Stimulated activated CD8-positive, alpha-beta memory T cell treated with anti-CD3 and anti-CD28 coated beads, Interleukin-15, amount 100 ng/mL, for 4 hours (primary cell): ENCODE measurements at places on chromosomes 7 and 10.

- no peak for DNase-seq
Observed at GRCh38 chr10:133139551-133140065, 20.4 kb upstream of the KNDC1 start.

GRCh38 chr10:89615824-89616223, 29.2 kb downstream of the PANK1 start:
- no peak for DNase-seq

DNA sequence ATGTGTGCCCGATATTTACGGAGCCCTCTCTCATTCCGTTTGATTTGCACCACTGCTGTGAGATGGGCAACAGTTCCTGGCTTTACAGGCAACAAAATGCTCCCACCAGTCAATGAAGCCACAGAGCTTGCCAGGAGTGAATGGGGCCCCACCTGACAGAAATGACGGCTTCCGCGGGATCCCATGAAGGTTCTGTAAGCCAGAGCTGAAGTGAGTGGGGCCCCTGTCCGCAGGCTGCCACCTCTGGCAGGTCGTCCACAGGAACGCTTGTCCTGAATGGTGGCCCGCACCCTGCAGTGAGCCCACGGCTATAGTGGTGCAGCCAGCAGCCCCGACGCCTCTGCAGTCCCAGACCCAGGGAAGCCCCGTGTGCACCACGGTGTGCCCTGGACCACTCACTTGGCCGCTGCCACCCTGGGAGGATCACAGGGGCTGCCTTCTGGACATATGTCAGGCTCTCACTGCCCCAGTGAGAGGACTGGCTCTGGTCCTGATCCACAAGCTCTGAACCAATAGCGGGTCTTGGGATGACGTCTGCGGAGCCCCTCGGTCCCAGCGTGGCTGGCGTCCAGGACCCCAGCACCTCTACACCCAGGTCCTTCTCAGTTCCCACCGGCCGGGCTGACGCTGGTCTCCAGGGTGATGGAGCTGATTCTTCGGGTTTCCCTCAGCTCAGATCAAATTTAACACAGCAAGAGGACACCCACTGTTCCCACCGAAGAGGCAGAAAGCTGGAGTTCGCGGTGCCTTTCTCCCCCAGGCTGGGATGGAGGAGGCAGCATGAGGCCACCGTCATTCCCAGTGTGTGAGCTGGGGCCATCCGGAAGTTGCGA, 511.9 kb downstream of the DNAJB6 start:
- DNase-seq: no peak

- no peak for DNase-seq
Observed at GRCh38 chr10:76429368-76430060, 998.1 kb downstream of the LRMDA start.

DNA sequence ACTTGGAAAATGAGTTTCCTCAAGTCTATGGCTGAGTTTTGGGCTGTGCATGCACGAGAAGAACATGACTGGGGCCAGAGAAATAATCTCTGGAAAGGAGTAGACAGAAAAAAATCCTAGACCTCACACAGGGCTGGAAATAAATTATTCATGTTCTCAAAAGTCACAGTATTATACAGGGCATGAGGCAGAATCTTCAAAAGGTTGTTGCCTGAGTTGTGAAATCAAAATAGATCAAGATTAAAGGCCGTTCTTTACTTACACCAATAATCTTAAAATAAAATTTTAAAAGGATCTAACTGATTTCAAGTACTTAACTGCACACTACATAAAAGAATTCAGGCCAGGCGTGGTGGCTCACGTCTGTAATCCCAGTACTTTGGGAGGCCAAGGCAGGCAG, 14.1 kb upstream of the CREM start:
- no peak for DNase-seq

- DNase-seq: no peak
Observed at GRCh38 chr7:97842006-97842405, 30.2 kb downstream of the ASNS start.

GRCh38 chr10:95236068-95236903, 42.2 kb downstream of the ACSM6 start:
- no peak for DNase-seq

DNA sequence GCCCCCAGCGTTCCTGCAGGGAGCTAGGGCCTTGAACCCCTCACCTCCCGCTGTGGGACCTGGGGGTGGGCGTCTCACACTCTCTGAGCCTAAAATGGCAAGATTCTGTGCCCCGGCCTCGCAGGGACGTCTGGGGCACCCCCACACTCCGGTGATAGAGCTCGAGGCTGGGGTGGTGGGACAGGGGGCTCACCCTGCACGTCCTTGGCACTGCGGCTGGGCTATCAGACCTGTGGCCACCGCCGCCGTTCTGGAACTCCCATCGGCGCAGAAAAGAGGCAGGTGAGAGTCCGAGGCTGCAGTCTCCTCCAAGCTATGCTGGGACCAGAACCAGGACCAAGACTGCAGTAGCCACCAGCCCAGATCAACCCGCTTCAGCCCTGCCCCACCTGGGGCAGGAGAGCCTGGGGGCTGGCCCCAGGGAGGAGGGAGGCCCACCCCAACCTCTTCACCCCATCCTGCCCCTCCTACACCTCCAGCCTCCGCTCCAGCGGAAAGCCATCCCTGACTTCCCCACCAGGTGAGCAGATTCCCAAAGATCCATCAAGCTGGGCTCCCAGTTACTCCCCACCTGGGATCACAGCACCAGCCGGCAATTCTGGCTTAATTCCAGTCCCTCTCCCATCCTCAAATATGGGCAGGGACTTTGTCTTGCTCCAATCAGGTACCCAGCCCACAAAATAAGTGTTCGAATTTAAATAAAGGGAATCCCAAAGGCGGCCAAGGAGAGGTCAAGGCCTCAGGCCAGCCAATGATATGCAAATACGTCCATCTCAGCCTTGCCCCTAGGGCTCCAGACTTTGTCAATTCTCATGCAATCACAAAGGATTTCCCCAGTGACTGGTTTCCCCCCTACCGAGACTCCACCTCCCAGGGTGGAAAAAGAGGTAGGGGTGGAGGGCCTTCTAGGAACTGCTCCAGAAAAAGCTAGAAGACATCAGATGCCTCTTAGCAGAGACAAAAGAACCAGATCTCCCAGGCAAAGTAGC, 16.4 kb downstream of the TNRC18 start:
- no peak for DNase-seq

GRCh38 chr10:57142925-57143576, 782.0 kb upstream of the ZWINT start:
- DNase-seq: no peak

GRCh38 chr10:80158598-80159127, 26.1 kb downstream of the PLAC9 start:
- DNase-seq: no peak

DNA sequence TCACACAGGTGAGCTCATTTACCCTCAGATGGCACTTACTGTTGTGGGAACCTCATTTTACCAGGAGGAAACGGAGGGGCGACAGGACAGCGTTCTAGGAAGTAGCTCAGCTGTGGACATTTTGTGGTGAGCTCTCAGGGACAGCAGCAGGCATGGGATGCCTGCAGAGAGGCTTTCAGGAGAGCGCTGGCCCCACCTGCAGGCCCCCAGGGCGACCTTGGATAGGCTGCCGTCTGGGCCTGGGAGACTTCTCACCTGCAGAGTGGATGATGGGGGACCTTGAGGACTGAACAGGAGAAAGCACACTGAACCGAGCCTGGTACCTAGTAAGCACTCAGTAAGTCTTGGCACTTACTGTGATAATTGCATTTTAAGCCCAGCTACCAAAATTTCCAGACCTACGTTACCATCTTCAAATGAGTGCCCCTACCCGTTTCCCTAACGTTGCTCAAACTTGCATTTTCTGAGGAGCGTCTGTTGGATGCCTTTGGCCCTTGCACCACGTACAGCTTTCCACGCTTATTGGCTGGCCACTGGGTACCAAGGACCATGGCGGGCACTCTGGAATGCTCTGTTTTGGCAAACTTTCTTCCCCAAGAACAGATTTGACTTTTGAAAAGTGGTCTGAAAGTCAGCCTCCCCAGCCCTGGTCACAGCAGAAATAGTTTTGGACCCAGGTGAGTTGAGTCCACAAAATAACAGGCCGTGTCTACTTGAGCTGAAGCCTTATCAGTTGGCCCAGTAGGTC, 223.4 kb downstream of the EBF3 start:
- no peak for DNase-seq

- no peak for DNase-seq
Observed at GRCh38 chr7:111730476-111731300, 168.4 kb upstream of the IMMP2L start.

GRCh38 chr10:50260791-50261281, 9.5 kb upstream of the ASAH2 start:
- DNase-seq: no peak

DNA sequence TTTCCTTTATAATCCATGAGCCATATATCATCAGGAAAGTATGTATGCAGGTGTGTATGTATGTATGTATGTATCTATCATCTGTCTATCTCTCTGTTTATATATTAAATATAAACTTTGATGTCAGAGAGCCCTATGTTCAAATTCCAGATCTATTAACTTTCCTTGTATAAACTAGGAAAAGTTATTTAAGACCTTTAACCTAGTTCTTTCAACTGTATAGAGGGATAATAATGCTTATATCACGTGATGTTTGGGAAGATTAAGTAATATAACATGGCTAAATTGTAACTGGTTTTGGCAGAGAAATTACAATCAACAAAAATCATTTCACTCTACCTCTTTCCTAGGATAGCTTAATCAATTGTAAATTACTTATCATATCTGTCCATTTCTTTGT, 628.3 kb upstream of the IGFBP3 start:
- DNase-seq: no peak

DNA sequence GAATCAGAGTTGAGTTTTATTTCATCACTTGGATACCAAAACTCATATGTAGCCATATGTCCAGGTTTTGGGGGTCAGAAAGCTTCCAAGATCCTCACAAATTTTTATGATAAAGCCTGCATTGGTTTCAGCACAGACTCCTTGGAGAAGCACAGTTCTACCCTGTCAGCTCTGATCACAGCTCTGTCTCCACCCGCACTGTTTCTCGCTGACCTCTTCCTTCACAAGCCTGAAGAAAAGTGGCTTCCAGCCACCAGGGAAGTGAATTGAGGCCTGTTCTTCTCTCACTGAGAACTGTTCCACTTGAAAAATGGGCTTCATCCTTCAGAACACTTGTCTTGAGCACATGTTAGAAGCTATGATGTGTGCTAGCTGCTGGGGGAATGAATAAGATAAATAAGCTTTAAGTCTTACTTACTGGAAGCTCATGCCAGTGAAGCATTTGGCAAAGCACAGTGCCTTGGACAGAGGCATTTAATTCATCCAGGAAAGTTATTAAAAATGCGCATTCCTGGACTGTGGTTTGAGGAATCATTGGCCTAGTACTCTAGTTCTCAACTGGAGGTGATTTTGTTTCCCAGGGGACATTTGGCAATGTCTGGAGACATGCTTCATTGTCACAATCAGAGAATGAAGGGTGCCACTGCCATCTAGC, 133.6 kb downstream of the BMPER start:
- no peak for DNase-seq

DNA sequence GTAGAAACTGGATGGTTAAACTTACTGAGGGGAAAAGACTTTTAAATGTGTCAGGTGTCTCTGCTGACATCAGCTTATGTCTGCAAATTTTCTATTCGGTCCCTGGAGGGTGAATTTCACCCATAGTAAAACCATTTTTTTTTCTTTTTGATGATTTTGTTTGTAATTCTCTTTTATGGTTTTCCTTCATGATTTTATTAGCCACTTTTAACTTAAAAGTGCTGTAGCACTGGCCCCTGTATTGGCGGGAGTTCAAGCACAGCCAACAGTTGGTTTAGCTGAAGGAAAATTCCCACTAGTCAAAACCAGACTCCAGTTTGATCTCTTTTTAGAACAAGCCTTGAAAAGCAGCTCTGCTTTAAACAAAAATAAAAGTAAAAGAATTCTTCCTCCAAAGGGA, 5.0 kb upstream of the ITGA8 start:
- DNase-seq: no peak

DNA sequence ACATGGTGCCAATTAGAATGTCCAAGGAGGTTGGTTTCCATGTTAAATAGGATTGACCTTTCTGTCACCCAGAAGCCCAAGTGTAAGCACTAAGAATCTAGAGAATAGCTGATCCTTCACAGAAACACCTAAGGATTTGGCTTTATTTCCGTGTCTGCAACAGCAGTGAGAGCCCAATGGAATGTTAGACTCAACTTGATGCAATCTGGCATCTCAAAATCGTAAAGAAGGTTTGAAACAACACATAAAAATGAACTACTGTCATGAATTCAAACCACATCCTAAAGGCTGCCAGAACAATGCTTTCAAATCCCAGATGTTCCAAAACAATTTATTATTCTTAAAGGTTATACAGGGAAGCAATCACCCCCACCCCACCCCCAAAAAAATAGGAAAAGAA, 18.6 kb downstream of the PPP1R3C start:
- DNase-seq: no peak

GRCh38 chr7:77467408-77467807, 51.3 kb upstream of the GSAP start:
- no peak for DNase-seq

DNA sequence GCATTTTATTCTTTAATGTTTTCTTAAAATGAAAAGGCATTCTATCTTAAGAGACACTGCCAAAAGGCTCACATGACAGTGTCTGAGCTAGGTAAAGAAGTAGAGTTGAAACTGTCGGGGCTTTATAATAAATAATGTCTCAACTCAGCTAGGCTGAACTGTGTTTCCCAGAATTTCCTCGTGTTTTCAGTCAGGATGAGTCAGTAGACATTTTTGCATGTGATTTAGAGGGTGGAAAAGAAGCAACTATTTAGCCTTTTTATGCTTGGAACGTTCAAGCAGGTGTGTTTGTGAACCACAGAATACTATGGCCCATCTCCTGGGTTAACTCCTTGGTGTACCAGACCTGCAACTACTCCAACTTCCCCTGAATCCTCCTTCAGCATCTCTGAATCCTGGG, 23.4 kb upstream of the LIPA start:
- no peak for DNase-seq

GRCh38 chr10:114491933-114492332, 87.6 kb upstream of the AFAP1L2 start:
- DNase-seq: no peak

- DNase-seq: no peak
Observed at GRCh38 chr7:34727464-34727995, 69.5 kb downstream of the NPSR1 start.

DNA sequence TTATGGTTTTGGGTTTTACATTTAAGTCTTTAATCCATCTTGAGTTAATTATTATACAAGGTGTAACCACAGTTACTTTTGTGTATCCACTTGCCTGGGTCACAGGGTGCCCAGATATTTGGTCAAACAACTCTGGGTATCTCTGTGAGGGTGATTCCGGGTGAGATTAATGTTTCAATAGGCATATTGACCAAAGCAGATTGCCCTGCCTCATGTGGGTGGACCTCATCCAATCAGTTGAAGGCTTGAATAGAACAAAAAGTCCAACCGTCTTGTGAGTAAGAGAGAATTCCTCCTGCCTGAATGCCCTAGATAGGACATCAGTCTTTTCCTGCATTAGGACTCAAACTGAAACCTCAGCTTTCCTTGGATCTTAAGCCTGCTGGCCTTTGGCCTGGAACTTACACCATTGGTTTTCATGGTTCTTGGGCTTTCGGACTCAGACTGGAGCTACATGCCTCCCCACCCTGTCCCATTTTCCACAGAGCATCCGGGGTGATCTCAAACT, 68.9 kb upstream of the ST8SIA6 start:
- DNase-seq: no peak

GRCh38 chr7:154913638-154914307, 89.2 kb downstream of the PAXIP1 start:
- peak; percentile 74 for DNase-seq
